A549 treated with DMSO at 1 μM for 4 hours (cell line): ENCODE measurements at places on chromosomes 13 and 19. TPM values are rescaled to one million over a fixed set of nuclear protein-coding genes. Genes with fewer than 3 reads are reported as not detected.

The EHD2 gene
- 106 to 151 TPM (median 129 TPM) in 5 replicates for total RNA-seq

The VSTM2B gene
- total RNA-seq, result not detected in 5 replicates

The CACNA1A gene
- 0.09 to 0.31 TPM (median 0.18 TPM) in 5 replicates for total RNA-seq

The ZNF557 gene
- total RNA-seq, result 2.4 to 3.3 TPM (median 3.0 TPM) in 5 replicates

The LILRA5 gene
- total RNA-seq, result not detected in 5 replicates

The ZNF302 gene
- total RNA-seq, result 14.6 to 20.3 TPM (median 17.5 TPM) in 5 replicates

The CEACAM16 gene
- total RNA-seq, result 0.09 to 0.19 TPM (median 0.13 TPM) in 4 of 5 replicates, not detected in the other

The WDR87 gene
- total RNA-seq, result not detected in 5 replicates

The PROZ gene
- not detected in 5 replicates for total RNA-seq

The C19orf38 gene
- total RNA-seq, result 0.10 to 0.23 TPM (median 0.11 TPM) in 4 of 5 replicates, not detected in the other

The FPR1 gene
- total RNA-seq, result 0.08 TPM in 1 of 5 replicates, not detected in the others

The VAV1 gene
- total RNA-seq, result 7.0 to 8.7 TPM (median 8.2 TPM) in 5 replicates

The ZNF345 gene
- total RNA-seq, result 0.07 to 0.49 TPM (median 0.08 TPM) in 5 replicates

The CFAP97D2 gene
- total RNA-seq, result not detected in 5 replicates

The ADPRHL1 gene
- total RNA-seq, result 10.7 to 15.5 TPM (median 12.6 TPM) in 5 replicates

The RAB8A gene
- 41.0 to 61.3 TPM (median 44.4 TPM) in 5 replicates for total RNA-seq

The C19orf33 gene
- 635 to 743 TPM (median 686 TPM) in 5 replicates for total RNA-seq

The CYP4F3 gene
- 1.8 to 3.2 TPM (median 2.6 TPM) in 5 replicates for total RNA-seq

The EMC10 gene
- 114 to 158 TPM (median 141 TPM) in 5 replicates for total RNA-seq

The KLK14 gene
- total RNA-seq, result 0.25 to 0.67 TPM (median 0.45 TPM) in 5 replicates

The ICAM5 gene
- total RNA-seq, result 0.57 to 1.2 TPM (median 0.65 TPM) in 5 replicates

The IFNL1 gene
- total RNA-seq, result 0.15 to 0.28 TPM (median 0.27 TPM) in 3 of 5 replicates, not detected in the others

The ADGRE2 gene
- total RNA-seq, result 0.42 to 0.76 TPM (median 0.59 TPM) in 5 replicates

The ZMYM2 gene
- total RNA-seq, result 17.7 to 25.7 TPM (median 23.0 TPM) in 5 replicates

The ZNF571 gene
- total RNA-seq, result 0.72 to 1.1 TPM (median 0.99 TPM) in 5 replicates

The KIR3DL3 gene
- not detected in 5 replicates for total RNA-seq

The CLIP3 gene
- total RNA-seq, result 0.49 to 1.2 TPM (median 0.69 TPM) in 5 replicates

The ZNF230 gene
- 2.4 to 3.6 TPM (median 3.1 TPM) in 5 replicates for total RNA-seq

The C1QTNF9B gene
- total RNA-seq, result not detected in 5 replicates

The MED16 gene
- total RNA-seq, result 10.9 to 20.5 TPM (median 18.7 TPM) in 5 replicates

The DACT3 gene
- 0.27 to 0.49 TPM (median 0.32 TPM) in 5 replicates for total RNA-seq

The ADAMTSL5 gene
- total RNA-seq, result 2.7 to 4.2 TPM (median 3.4 TPM) in 5 replicates

The NKPD1 gene
- 0.04 to 0.09 TPM (median 0.05 TPM) in 5 replicates for total RNA-seq

The KIR3DL2 gene
- not detected in 5 replicates for total RNA-seq

The ZNF808 gene
- 0.03 to 0.34 TPM (median 0.16 TPM) in 5 replicates for total RNA-seq

The ZFP30 gene
- total RNA-seq, result 6.5 to 9.2 TPM (median 8.1 TPM) in 5 replicates

The SLC25A23 gene
- 15.8 to 20.7 TPM (median 18.4 TPM) in 5 replicates for total RNA-seq

The TUBB4A gene
- 5.2 to 6.6 TPM (median 5.9 TPM) in 5 replicates for total RNA-seq

The VSIG10L gene
- 6.6 to 11.1 TPM (median 9.1 TPM) in 5 replicates for total RNA-seq

The CEACAM3 gene
- total RNA-seq, result not detected in 5 replicates

The CCDC194 gene
- not detected in 5 replicates for total RNA-seq

The CYP2F1 gene
- not detected in 5 replicates for total RNA-seq

The LYPD3 gene
- total RNA-seq, result 0.45 to 1.2 TPM (median 0.58 TPM) in 5 replicates

The ATP7B gene
- 2.0 to 2.8 TPM (median 2.4 TPM) in 5 replicates for total RNA-seq

The FLT1 gene
- total RNA-seq, result 0.05 TPM in 1 of 5 replicates, not detected in the others

The FOSB gene
- total RNA-seq, result 15.1 to 22.9 TPM (median 18.9 TPM) in 5 replicates

The SPART gene
- 26.8 to 30.6 TPM (median 28.9 TPM) in 5 replicates for total RNA-seq

The CD70 gene
- total RNA-seq, result 15.5 to 26.2 TPM (median 23.1 TPM) in 5 replicates

The KISS1R gene
- 0.17 to 0.43 TPM (median 0.30 TPM) in 5 replicates for total RNA-seq

The SUPT5H gene
- 175 to 216 TPM (median 185 TPM) in 5 replicates for total RNA-seq

The MBD3L3 gene
- total RNA-seq, result not detected in 5 replicates

The PRTN3 gene
- total RNA-seq, result 0.24 to 0.36 TPM (median 0.28 TPM) in 5 replicates

The IZUMO4 gene
- total RNA-seq, result 0.37 to 0.75 TPM (median 0.47 TPM) in 5 replicates

The WDR88 gene
- 0.09 to 0.23 TPM (median 0.16 TPM) in 3 of 5 replicates, not detected in the others for total RNA-seq
